ENCODE measurements at places on chromosomes 11 and 22. TPM values are rescaled to one million over a fixed set of nuclear protein-coding genes. Genes with fewer than 3 reads are reported as not detected.

GPR137 gene
- 32.7 TPM for total RNA-seq

CYP2D6 gene
- 3.7 TPM for total RNA-seq

GDPD4 gene
- not detected for total RNA-seq

MMP11 gene
- total RNA-seq: 2.4 TPM

OR2AG1 gene
- not detected for total RNA-seq

PARVG gene
- 241 TPM for total RNA-seq

Measured in activated naive CD8-positive, alpha-beta T cell treated with anti-CD3 and anti-CD28 coated beads, Interleukin-2, amount 10 ng/mL, durations not matched to agents 7 days and 5 days (primary cell).